ENCODE measurements at places on chromosomes 11 and 22.

GRCh38 chr11:27234043-27234668 is 128.9 kb downstream of the CCDC34 start:
- no peak for DNase-seq
- no peak overlapping the region for H3K27ac ChIP-seq
- no peak overlapping the region for H3K4me3 ChIP-seq
- no peaks in the 10 kb centered on the region for H3K36me3 ChIP-seq
- H3K4me1 ChIP-seq = peaks cover 22% of the 10 kb centered on the region

DNA sequence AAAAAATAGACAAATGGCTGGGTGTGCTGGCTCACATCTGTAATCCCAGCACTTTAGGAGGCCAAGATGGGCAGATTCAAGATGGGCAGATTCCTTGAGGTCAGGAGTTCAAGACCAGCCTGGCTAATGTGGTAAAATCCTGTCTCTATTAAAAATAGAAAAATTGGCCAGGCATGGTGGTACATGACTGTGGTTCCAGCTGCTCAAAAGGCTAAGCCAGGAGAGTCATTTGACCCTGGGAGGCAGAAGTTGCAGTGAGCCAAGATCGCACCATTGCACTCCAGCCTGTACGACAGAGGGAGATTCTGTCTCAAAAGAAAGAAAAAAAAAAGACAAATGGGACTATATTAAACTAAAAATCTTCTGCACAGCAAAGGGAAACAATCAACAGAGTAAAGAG is 55.4 kb downstream of the USP35 start:
- H3K36me3 ChIP-seq = peaks cover 50% of the 10 kb centered on the region
- no peak for DNase-seq
- no peak overlapping the region for H3K27ac ChIP-seq
- H3K27me3 ChIP-seq = no peaks in the 10 kb centered on the region

- peaks cover 11% of the 10 kb centered on the region for H3K4me1 ChIP-seq
- no peak overlapping the region for H3K27ac ChIP-seq
- no peak for DNase-seq
- H3K27me3 ChIP-seq = peaks cover 54% of the 10 kb centered on the region
- H3K4me3 ChIP-seq = peak overlapping the region; percentile 68
- no peaks in the 10 kb centered on the region for H3K36me3 ChIP-seq
These were observed 106.1 kb upstream of the CLMP start for GRCh38 chr11:123301013-123301591.

GRCh38 chr11:87361891-87362290 is 324.2 kb downstream of the TMEM135 start:
- no peaks in the 10 kb centered on the region for H3K27me3 ChIP-seq
- no peak for DNase-seq
- no peaks in the 10 kb centered on the region for H3K4me1 ChIP-seq
- H3K36me3 ChIP-seq = no peaks in the 10 kb centered on the region
- H3K4me3 ChIP-seq = no peak overlapping the region

DNA sequence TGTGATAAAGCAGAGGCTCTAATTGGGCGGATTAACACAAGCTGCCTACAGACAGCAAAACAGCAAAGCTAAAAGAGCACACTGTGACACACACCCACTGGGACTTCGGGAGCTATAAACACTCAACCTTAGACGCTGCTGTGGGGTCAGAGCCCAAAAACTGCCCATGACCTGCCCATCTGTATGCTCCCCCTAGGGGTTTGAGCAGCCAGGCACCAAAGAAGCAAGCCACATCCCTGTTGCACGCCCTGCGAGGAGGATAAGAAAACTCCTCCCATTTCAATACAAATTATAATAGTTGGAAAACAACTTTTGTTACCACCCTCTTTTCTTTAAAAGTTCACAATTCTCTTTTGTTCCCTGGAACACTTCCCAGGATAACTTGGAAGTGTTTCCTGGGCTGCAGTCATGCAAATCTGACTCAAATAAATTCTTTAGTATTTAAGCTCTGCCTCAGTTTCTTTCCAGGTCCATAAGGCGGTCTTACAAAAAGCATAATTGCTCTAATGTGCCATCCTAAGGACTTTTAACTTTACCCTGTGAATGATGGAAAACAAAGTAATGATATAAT is 86.4 kb downstream of the DLG2 start:
- no peaks in the 10 kb centered on the region for H3K36me3 ChIP-seq
- peaks cover 4% of the 10 kb centered on the region for H3K27me3 ChIP-seq
- no peak overlapping the region for H3K4me3 ChIP-seq
- DNase-seq = no peak

GRCh38 chr22:24115247-24116207 is 65.8 kb upstream of the SUSD2 start:
- no peaks in the 10 kb centered on the region for H3K27me3 ChIP-seq
- H3K36me3 ChIP-seq = peaks cover 35% of the 10 kb centered on the region
- no peak overlapping the region for H3K4me3 ChIP-seq
- no peak overlapping the region for H3K27ac ChIP-seq
- H3K4me1 ChIP-seq = peaks cover 5% of the 10 kb centered on the region
- no peak for DNase-seq

- H3K27ac ChIP-seq = no peak overlapping the region
- H3K27me3 ChIP-seq = peaks cover 14% of the 10 kb centered on the region
- no peaks in the 10 kb centered on the region for H3K36me3 ChIP-seq
- H3K4me1 ChIP-seq = peaks cover 29% of the 10 kb centered on the region
- H3K4me3 ChIP-seq = no peak overlapping the region
These were observed 93.4 kb upstream of the SEPTIN5 start for GRCh38 chr22:19620742-19621371.

GRCh38 chr22:46473896-46474557 is 63.4 kb downstream of the CELSR1 start:
- H3K4me1 ChIP-seq = peaks cover 2% of the 10 kb centered on the region
- no peaks in the 10 kb centered on the region for H3K27me3 ChIP-seq
- H3K36me3 ChIP-seq = peaks cover 8% of the 10 kb centered on the region
- no peak for DNase-seq
- no peak overlapping the region for H3K4me3 ChIP-seq

GRCh38 chr11:10155793-10156490 is 138.1 kb downstream of the SBF2 start:
- no peaks in the 10 kb centered on the region for H3K27me3 ChIP-seq
- no peaks in the 10 kb centered on the region for H3K4me1 ChIP-seq
- no peaks in the 10 kb centered on the region for H3K36me3 ChIP-seq
- H3K27ac ChIP-seq = no peak overlapping the region
- no peak overlapping the region for H3K4me3 ChIP-seq
- no peak for DNase-seq

GRCh38 chr11:68847395-68847794 is 5.7 kb upstream of the CPT1A start:
- H3K27me3 ChIP-seq = peaks cover 67% of the 10 kb centered on the region
- no peak overlapping the region for H3K4me3 ChIP-seq
- H3K36me3 ChIP-seq = no peaks in the 10 kb centered on the region
- H3K4me1 ChIP-seq = peaks cover 9% of the 10 kb centered on the region
- DNase-seq = no peak
- no peak overlapping the region for H3K27ac ChIP-seq

DNA sequence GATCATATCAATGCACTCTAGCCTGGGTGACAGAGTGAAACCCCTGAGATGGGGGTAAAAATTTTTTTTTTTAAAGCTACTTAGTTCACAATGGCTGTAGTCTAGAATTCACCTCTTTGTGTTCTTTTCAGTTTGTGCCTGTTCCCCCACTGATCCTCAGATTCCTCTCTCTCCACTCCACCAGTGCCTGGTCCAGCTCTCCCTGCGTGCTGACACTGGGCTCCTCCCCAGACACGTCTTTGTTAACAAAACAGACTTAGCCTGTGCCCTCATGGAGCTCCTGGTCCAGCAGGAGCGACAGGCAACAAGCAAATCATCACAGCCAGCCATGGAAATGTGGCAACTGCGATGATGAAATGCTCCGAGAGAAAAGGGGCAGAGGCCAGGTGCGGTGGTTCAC is 34.0 kb downstream of the IFT27 start:
- H3K4me3 ChIP-seq = no peak overlapping the region
- no peak overlapping the region for H3K27ac ChIP-seq
- peak; percentile 25 for DNase-seq
- no peaks in the 10 kb centered on the region for H3K36me3 ChIP-seq

DNA sequence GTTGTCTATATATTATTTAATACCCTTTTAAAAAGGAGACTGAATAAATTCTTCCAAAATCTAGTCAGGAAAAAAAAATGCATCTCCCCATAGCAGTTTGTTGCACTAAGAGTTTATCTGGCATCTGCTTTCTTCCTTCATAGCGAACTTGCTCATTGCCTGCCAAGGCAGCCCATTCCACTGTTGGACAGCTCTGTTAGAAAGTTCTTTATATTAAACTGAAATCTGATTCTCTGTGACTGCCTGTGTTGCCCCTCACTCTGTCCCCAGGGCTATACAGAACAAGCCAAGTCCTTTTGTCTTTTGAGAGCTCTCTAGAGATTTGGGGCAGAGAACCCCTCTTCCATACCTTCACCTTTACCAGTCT is 3.3 kb upstream of the CHRDL2 start:
- no peaks in the 10 kb centered on the region for H3K36me3 ChIP-seq
- peaks cover 5% of the 10 kb centered on the region for H3K4me1 ChIP-seq
- no peak overlapping the region for H3K4me3 ChIP-seq
- DNase-seq = no peak
- H3K27me3 ChIP-seq = peaks cover 71% of the 10 kb centered on the region
- H3K27ac ChIP-seq = no peak overlapping the region

GRCh38 chr11:123859731-123860130 is 25.7 kb downstream of the TMEM225 start:
- no peak for DNase-seq
- H3K4me3 ChIP-seq = no peak overlapping the region
- no peak overlapping the region for H3K27ac ChIP-seq
- no peaks in the 10 kb centered on the region for H3K4me1 ChIP-seq

GRCh38 chr11:57402188-57403002 is 11.9 kb upstream of the PRG2 start:
- H3K27ac ChIP-seq = peak overlapping the region; percentile 61
- no peak for DNase-seq
- no peak overlapping the region for H3K4me3 ChIP-seq

- no peak for DNase-seq
- H3K27ac ChIP-seq = no peak overlapping the region
- no peak overlapping the region for H3K4me3 ChIP-seq
- no peaks in the 10 kb centered on the region for H3K4me1 ChIP-seq
These were observed 180.0 kb downstream of the CTTN start for GRCh38 chr11:70578371-70578770.

DNA sequence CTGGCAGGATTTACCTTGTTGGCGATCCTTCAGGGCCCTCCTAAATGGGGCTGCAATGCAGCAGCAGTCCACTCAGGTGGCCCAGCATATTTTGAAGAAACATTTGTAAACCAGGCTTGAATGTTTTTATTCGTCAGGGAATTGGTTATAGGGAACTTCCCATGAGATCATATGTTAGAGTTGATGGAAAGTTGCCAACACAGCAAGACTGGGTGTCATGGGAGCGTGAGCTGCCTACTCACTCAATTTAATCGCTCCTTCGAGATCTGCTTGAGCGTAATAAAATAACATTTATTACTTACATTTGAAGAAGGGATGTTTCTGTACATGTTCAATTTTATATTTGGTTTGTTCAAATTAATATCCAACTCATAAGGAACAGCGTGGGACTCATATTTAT is 19.4 kb downstream of the OR2AT4 start:
- peaks cover 20% of the 10 kb centered on the region for H3K27me3 ChIP-seq
- no peaks in the 10 kb centered on the region for H3K4me1 ChIP-seq
- no peak for DNase-seq
- H3K27ac ChIP-seq = no peak overlapping the region

- H3K27ac ChIP-seq = peak overlapping the region; percentile 54
- H3K36me3 ChIP-seq = no peaks in the 10 kb centered on the region
- peak overlapping the region; percentile 52 for H3K4me3 ChIP-seq
- H3K27me3 ChIP-seq = no peaks in the 10 kb centered on the region
These were observed 7.5 kb upstream of the GGA1 start for GRCh38 chr22:37601203-37601539.

DNA sequence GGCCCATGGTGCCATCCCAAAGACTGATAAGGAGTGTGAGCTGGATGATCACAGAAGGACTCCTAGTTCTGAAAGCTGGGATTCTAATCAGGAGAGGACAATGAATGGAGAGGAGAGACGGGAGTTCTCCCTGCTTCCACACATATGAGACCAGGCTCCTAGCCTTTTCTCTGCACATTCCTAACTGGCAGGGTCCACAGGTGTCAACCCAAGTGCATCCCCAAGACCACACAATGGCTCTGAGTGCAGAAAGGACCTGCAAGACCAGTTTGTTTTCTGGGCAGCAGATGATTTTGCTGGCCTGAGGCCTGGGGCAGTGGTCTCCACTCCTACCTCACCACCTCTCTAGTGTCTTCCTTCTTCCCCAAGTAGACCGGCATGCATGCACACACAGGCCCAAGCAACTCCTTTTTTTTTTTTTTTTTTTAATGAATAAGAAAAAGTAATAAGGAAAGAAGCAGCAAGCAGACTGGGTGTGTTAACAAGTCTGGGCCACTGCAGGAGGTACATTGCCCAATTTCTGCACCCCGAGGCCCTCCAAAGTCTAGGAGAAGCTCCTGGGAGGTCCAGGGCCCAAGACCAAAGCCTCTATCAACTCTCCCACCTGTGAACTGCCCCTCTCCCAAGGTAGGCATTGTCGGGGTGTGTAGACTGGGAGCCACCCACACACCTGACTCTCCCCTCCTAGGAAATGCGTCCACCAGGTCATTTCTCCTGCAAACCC is 1.2 kb upstream of the TSKU start:
- H3K27me3 ChIP-seq = no peaks in the 10 kb centered on the region
- H3K36me3 ChIP-seq = peaks cover 5% of the 10 kb centered on the region
- peak overlapping the region; percentile 91 for H3K4me3 ChIP-seq
- DNase-seq = no peak

DNA sequence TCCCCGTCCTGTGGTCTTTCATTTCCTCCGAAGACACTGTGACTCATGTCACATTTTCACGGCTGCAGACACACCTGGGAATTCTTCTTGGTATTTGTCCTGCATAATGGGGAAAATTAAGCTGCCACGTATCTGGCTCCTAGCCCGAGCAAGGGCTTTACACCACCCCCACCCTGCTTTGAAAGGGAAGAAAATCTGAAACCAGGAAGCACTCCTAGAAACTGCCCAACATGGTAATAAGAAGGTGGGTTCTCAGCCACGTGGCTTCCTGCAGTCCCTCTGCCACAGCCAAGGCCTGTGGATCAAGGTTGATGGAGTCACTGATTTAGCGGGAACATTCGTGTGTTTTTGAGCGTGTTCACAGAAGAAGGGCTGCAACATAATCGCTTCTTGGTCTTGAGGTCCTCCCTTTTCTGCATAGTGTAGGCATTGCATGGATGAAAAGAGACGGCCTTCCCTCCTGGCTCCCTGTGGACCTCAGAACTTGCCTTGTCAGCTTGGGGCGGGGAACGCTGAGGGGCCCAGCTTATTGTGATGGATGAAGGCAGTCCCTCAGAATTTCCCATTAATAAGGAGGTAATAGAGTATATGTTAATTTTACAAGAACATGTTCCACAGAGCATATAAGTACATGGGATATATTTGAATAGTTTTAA is 292.0 kb downstream of the NTM start:
- H3K36me3 ChIP-seq = no peaks in the 10 kb centered on the region
- H3K27ac ChIP-seq = no peak overlapping the region
- no peak for DNase-seq
- H3K27me3 ChIP-seq = peaks cover 51% of the 10 kb centered on the region
- no peak overlapping the region for H3K4me3 ChIP-seq

Measured in type B pancreatic cell (in vitro differentiated cells).